ENCODE measurements at places on chromosomes 5 and 9.

DNA sequence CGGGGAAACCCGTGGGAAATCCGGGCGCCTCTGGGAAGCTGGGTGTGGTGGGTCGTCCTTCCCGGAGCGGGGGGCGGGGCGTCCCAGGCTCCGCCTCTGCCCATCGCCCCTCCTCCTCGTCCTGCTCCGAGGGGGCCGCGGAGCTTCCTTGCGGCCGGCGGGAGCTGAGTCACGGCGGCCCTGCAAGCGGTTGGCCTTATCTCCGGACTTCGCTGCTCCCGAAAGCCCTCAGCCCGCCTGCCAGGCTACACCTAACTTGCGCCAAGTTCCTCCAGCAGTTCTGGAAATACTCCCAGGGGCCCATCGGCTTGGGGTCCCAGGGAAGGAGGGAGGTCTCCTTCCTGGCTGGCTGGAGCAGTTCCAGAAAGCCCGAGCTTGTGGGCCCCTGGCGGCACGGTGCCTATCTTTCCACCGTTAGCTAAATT, 54.1 kb upstream of the CDKN2AIPNL start:
- no peak for DNase-seq

GRCh38 chr9:100084734-100085133, 14.1 kb downstream of the ERP44 start:
- no peak for DNase-seq

GRCh38 chr9:76444322-76444929, 14.6 kb upstream of the GCNT1 start:
- DNase-seq, result no peak

- DNase-seq, result no peak
Measured at GRCh38 chr9:105818903-105819302, 124.6 kb downstream of the TMEM38B start.

- DNase-seq, result no peak
Measured at GRCh38 chr5:58346041-58346440, 113.8 kb downstream of the PLK2 start.

GRCh38 chr5:126998201-126998631, 32.1 kb downstream of the MARCHF3 start:
- DNase-seq, result no peak

DNA sequence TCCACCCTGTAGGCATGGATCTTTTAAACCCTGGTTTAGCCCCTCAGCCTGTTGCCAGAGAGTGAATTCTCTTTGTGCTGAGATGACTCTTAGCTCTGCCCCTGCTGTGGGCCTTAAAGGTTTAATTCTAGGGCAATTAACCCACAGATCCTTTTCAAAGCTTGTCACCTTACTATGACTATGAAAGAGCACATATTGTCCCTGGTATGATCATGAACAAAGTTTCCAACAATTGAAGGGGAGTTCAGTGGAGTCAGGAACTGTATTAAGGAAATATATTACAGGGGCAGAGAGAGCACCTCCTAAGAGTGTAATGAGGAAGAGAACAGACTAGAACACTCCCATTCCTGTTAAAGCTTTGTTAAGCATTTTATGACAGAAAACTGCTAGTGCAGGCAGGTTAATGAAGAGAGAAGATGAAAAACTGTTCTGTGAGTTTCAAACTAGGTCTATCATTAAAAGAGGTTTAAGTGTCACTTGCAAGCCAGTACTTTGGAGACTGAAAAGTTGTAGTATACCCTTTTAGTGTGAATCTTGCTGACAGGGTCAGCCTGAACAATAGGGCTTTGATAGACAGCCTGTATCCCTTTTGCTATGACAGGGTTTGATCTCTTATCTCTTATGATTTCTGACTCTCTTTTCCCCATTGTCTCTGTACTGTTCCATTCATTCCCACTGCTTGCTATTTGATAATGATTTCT, 104.2 kb upstream of the ELL2 start:
- DNase-seq, result no peak

- DNase-seq, result no peak
Measured at GRCh38 chr5:123164054-123164453, 75.0 kb downstream of the PRDM6 start.

- DNase-seq, result no peak
Measured at GRCh38 chr5:169248550-169248949, 52.4 kb downstream of the SLIT3 start.

GRCh38 chr5:131575660-131576227, 59.3 kb downstream of the RAPGEF6 start:
- DNase-seq, result no peak

GRCh38 chr9:27726244-27727081, 153.2 kb upstream of the C9orf72 start:
- no peak for DNase-seq

DNA sequence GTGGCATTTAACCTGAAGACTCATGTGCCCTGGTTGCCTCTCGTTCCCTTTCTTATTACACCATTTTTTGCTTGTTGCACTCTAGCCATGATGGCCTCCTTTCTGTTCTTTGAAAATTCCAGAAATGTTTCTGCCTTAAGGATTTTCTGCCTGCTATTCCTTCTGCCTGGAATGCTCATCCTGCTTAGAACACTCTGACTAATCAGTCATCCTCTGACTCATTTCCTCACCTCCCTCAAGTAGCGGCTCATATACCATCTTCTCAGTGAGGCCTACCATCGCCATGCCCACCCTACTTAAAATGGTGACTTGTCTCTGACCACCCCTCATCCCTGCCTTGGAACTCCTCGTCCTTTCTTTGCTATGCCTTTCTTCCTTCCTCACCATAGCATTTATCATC, 68.8 kb downstream of the KIF4B start:
- DNase-seq, result no peak

GRCh38 chr5:76926329-76927105, 26.3 kb upstream of the CRHBP start:
- DNase-seq, result no peak

GRCh38 chr9:128902351-128903078, 18.3 kb upstream of the PHYHD1 start:
- peak; percentile 41 for DNase-seq

DNA sequence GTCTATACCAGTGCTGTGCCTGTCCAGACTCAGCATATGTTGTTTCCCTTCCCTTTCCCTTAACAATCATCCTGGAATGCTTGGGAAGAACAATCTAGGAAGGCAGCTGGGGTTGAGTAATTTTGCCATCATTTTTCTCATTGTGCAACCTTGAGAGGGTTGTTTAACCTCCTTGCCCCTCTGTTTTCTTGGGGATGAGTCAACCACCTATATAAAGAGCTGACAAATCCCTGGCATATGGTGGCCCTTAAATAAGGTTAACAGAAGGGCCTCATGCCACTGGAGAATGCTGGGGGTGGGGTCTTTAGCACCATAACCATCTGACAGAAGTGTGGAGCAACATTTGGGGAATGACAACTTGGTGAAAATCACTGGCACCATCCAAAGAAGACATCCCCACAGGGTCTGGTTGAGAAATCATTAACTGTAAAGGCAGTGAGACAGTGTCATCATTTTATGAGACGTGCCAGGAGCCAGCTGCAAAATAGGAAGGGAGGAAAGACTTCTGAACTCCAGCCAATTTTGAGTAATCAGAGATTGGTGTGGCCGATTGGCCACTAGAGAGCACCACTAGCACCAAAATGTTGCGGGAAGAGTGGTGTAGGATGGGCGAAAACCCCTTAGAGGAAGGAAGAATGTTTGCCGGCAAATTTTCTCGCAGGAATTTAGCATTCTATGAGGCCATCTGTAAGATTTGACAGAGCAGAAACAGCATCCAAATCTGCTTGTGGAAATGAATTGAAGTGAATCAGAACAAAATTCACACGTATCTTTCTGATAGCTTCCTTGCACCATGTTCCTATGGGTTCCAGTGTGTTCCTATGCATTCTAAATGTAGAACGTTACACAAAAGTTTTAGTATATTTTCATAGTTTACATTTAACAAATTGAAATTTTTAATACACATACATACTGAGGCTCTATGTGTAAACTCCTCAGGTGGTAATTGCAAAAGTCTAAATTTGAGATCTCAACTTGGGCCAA, 113.8 kb downstream of the MSX2 start:
- DNase-seq, result no peak

DNA sequence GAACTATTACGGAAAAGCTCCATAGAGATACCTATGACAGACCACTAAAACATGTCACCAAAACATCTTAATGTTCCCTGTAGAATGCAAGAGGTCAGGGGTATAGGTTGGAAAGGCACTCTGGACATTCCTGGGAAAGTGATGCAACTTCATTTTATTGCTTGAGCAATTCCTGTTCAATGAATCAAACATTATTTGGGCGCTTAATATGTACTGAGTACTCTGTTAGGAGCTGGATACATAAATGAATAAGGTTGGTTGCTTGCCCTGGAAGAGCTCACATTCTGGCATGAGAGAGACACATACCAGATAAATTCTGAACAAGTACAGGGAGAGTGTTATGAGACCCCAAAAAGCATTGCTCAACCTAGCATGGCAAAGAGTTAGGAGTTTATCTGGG, 408.9 kb upstream of the DMAC1 start:
- DNase-seq, result no peak

DNA sequence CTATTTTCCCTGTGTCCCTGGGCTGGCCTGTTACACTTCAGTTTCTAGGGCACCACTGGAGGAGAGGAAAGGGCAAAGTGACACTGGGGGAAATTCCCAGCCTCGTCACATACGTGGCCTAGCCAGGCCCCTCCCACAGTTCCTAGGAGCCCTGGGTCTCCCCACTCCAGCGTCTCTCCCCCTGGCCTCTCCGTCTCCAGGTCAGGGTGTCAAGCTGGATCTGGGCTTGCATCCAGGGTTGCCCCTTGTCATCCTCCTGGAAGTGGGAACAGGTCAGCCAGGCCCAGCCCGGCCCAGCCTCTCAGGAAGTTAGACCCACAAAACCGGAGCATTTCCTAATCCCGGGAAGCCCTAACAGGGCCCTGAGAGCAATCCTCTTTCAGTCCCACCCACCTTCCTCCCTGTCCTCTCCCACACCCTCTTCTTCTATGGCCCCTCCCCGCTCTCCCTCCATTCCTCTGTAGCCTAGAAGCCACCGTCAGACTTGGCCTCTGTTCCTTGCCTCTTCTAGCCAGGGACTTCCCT, 4.7 kb upstream of the TNIP1 start:
- no peak for DNase-seq

- no peak for DNase-seq
Measured at GRCh38 chr5:111787006-111787405, 30.0 kb upstream of the NREP start.

GRCh38 chr9:131012023-131012334, 3.0 kb downstream of the LAMC3 start:
- DNase-seq, result no peak

DNA sequence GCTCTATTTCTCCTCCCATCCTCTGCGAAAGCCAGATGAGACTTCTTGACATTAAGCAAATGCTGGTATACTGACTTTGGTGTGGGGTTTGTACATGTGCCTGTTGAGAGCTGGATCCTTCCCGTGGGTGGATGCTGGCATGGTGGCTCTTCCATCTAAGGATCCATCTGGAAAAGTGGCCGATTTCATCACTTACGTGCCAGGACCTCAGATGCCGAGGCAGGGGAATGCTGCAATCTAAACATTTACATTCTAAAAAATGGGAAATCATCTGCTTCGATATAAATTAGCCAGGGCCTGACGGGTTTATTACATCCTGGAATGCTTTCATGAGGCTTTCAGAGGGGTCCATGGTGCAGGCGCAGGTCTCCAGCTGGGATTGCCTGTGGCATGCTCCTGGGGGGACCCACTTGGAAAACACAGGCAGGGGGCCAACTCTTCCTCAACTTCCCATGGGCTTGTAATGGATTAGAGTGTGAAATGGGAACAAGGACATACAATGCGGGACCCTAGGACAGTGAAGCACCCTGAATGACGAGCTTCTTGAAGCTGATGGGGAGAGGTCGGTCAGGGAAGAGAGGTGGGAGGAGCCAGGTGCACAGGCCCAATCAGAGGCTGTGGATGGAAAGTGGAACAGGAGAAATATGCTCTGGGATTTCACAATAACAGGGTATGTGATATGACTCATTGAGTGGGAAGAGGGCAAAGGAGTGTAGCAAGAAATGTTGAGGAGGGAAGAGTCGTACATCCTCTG, 105.5 kb upstream of the PITX1 start:
- DNase-seq, result no peak

DNA sequence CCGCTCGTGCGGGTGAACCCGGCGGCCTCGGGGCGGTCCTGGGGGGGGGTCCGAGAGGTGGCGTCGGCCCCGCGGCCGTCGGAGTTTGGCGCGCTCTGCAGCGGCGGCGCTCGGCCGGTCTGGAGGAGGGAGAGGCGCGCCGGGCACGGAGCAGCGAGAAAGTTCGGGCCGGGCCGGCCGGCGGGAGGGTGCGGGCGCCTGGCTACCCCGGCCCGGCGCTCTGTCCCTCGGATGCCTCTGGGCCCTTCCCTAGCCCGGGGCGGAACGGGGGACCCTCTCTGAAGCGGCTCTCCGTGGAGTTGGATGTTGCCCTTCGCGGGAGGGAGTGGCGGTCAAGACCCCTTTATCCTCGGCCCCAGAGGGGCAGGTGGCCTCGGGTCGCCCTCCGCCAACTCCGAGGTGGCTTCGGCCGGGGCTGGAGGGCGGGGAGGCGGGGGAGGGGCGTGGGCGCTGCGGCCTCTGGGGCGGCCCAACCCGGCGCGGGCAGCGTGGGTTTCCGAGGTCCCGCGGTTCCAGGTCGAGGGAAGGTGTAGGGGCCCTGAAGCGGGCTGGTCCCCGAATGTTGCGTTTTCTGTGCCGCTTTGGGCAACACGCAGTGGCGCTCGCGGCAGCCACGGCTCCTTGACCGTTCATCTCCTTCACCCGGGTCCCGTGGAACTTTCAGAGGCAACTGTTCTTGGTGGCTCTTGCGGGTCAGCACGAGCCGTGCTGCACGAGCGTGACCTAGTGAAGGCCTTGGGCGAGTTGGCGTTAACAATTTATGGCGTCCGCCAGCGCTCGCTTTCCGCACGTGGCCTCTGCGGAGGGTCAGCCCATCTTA, 290.5 kb downstream of the DOCK8 start:
- no peak for DNase-seq

GRCh38 chr5:7146886-7147285, 249.1 kb upstream of the ADCY2 start:
- no peak for DNase-seq

- DNase-seq, result no peak
Measured at GRCh38 chr5:151006704-151007334, 13.6 kb upstream of the GPX3 start.

- no peak for DNase-seq
Measured at GRCh38 chr9:12640016-12640587, 53.1 kb upstream of the TYRP1 start.
